ENCODE measurements at places on chromosomes 5 and 9. TPM values are rescaled to one million over a fixed set of nuclear protein-coding genes. Genes with fewer than 3 reads are reported as not detected.

OLFM1 gene
- total RNA-seq = 77.8 TPM

GRCh38 chr9:93035821-93036351 is 22.6 kb upstream of the SUSD3 start:
- DNase-seq = no peak

GRCh38 chr5:110075656-110076055 is 385.9 kb downstream of the MAN2A1 start:
- DNase-seq = no peak

DNA sequence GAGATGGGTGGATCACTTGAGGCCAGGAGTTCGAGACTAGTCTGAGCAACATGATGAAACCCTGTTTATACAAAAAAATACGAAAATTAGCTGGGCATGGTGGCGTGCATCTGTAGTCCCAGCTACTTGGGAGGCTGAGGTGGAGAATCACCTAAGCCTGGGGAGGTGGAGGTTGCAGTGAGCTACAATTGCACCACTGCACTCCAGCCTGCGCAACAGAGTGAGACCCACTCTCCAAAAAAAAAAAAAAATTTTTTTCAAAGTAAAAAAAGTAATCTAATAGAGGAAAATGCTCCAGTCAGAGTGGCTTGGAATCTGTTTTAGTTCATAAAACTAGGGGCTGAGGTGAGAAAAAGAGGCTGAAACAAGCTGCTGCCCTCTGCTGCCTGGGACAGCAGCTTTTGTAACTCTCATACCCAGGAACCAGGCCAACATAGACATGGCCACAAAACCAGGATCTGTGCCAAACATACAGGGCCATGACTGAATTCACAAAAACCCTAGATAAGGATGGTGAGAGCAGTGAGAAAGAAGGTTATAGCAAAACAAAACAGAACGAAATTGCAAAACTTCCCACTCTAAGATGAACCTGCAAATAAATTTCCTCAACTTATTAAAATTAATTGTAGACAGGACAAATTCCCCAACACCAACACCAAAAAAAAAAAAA is 13.1 kb upstream of the DCAF12 start:
- no peak for DNase-seq

GRXCR2 gene
- not detected for total RNA-seq

DNA sequence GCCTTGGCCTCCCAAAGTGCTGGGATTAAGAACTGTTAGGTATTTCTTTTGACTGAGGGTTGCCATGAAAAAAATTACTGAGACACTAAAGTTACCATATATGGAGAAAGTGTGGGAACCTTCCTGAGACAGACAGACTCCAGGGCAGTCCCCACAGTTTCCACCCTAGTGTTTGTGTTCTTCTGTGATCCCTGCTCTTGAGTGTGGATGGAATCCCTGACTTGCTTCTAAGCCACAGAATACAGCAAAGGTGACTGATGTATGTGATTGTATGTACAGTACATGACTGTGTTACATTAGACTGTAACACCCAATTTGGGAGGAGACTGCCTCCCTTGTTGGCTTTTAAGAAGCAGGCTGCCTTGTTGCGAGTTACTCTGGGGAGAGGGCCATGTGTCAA is 24.7 kb upstream of the ADAM19 start:
- DNase-seq = no peak

DNA sequence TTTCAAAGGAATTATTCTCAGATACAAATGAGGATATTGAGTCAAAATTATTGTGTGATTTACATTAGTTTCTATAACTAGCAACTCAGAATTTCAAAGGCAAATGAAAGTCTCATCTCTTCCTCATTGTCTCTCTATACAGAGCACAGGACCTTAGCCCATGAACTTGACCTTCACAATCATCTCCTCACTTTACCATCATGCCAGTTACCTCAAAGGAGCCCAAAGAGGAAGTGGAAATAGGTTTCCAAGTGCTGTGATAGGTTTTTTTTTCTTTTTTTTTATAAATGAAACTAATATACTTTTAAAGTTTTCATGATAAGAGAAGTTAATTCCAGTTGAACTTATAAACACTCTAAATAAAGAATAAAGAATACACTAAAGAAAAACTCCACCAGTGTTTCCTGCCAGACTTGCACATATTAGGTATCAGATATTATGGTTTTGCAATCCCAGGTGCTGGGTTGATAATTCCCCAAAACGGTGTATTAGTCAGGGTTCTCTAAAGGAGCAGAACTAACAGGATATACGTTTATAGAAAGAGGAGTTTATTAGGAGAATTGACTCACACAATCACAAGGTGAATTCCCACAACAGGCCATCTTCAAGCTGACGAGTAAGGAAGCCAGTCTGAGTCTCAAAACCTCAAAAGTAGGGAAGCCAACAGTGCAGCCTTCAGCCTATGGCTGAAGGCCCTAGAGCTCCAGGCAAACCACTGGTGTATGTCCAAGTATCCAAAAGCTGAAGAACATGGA is 50.1 kb upstream of the ADAMTS16 start:
- DNase-seq = no peak

Data from occipital lobe (tissue), 3 donors.